CD4-positive, CD25-positive, alpha-beta regulatory T cell (primary cell): ENCODE measurements at places on chromosomes 2 and 18. TPM values are rescaled to one million over a fixed set of nuclear protein-coding genes. Genes with fewer than 3 reads are reported as not detected.

The LGALSL gene
- not detected for polyA plus RNA-seq

DNA sequence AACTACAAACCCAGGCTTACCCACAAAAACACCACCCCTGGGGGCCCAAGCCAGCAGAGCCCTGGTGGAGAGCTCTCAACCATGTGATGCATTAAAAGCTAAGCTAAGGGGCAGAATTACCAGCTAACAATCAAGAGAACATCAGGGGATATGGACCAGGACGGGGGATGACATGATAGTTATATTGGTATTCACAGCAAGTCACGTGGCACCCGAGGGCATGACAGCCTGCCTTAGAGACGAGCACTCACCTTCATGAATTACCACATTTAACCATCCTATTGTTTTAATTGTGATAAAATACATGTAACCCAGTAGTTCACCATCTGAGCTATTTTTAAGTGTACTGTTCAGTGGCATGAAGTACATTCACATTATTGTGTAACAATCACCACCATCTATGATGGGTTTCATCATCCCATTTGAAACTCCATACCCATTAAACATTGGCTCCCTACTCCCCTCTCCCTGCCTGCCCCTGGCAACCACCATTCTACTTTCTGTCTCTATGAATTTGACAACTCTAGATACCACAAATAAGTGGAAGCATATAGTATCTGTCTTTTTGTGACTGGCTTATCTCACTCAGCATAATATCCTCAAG, 245.6 kb downstream of the ANAPC1 start:
- DNase-seq, result no peak

The ABCA12 gene
- not detected for polyA plus RNA-seq

DNA sequence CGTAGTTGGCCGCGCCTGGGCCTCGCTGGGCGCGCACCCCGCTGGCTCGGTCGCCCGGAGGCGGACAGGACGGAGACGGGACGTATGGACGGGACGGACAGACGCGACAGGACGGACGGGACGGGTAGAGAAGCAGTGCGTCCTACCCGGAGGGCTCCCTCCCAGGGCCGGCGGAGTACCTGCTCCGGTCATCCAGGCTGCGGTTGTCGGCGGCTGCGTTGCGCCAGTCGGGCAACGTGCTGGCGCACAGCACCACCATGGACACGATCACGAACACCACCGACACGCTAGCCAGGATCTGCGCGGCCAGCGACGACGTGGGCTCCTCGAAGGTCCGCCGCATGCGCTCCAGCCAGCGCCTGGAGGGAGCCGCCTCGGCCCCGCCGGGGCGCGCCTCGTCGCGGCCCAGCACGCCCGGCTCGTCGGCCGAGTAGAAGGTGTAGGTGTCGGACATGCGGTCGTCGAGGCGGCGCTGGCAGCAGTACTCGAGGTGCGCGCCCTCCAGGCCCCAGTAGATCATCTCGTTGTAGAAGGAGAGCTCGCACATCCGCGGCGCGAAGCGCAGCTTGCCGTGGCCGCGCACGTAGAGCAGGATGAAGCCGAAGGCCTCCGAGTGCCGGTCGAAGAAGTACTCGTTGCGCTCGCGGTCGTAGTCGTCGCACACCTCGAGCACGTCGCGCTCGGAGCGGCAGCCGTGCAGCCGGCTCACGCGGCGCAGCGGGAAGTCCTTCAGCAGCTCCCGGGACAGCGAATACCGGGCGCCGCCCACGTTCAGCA, 903 bp downstream of the KCNG3 start:
- no peak for DNase-seq

GRCh38 chr2:67652679-67653078, 255.5 kb downstream of the ETAA1 start:
- DNase-seq, result no peak

- no peak for DNase-seq
Measured at GRCh38 chr2:98576666-98577312, 31.5 kb downstream of the COA5 start.

The SPDYA gene
- 0.19 TPM for polyA plus RNA-seq

The NEU4 gene
- polyA plus RNA-seq, result 0.16 TPM

DNA sequence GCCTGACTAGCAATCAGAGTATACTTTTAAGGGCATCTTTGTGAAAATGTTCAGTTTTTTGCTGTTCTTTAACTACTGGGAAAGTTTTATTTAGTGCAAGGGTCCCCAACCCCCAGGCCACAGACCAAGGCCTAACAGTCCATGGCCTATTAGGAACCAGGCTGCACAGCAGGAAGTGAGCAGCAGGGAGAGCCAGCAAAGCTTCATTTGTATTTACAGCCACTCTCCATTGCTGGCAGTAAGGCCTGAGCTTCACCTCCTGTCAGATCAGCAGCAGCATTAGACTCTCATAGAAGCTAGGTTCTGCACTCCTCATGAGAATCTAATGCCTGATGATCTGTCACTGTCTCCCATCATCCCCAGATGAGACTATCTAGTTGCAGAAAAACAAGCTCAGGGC, 17.1 kb upstream of the NR4A2 start:
- no peak for DNase-seq

GRCh38 chr18:76801567-76802505, 20.5 kb upstream of the ZNF236 start:
- DNase-seq, result no peak

DNA sequence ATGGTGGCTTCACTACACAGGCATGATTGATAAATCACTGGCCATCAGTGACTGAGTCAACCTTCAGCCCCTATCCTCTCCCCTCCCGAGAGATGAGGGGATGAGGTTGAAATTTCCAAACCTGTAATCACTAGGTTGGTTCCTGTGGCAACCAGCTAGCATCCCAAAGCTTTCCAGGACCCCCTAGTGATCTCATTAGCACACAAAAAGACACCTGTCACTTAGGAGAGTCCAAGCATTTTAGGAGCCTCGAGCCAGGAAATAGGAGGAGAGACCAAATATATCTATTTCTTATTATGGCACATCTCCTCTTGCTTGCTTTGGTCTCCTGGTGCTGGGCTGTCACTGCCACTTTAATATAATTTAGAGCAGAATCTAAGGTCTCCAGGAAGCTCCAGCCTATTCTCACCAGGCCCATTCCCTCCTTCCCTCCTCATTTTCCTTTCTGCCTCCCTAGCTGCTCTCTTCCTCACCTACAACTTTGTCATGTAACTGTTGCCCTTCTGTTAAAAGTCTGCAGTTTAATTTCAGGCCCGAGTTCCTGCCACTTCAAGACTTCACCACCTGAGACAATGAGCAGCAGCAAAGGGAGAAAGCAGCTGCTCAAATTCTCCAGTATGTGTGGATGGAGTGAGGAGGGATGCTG, 33.2 kb upstream of the NAB1 start:
- DNase-seq, result no peak

DNA sequence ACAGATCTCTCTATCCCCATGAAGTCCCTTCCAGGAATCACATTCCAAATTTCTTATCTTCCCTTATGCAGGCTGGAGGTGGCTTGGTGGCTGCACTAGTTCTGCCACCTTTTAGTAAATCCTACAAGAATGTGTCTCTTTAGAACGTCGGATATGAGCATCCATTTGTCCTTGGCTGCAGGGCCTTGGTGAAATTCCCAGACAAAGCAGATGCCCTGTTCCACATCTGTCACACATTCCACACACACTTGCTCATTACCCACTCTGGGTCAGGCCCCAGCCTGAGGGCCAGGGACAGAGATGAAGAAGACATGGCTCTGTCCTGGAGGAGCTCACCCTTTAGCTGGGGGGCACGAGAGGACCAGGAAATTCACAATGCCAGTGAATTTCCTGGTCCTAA, 31.2 kb upstream of the GPR17 start:
- no peak for DNase-seq

- no peak for DNase-seq
Measured at GRCh38 chr18:45891806-45892205, 66.3 kb downstream of the SIGLEC15 start.

The GBX2 gene
- not detected for polyA plus RNA-seq

GRCh38 chr2:105371156-105371555, 27.7 kb downstream of the FHL2 start:
- no peak for DNase-seq

The GFPT1 gene
- polyA plus RNA-seq, result 12.0 TPM

The DNER gene
- not detected for polyA plus RNA-seq

GRCh38 chr2:173400760-173401159, 46.1 kb downstream of the CDCA7 start:
- DNase-seq, result no peak
